ENCODE measurements at places on chromosomes 4 and X.

GRCh38 chrX:155938132-155938531 is 57.0 kb downstream of the VAMP7 start:
- no peak for DNase-seq

- DNase-seq: peak; percentile 76
Observed at GRCh38 chr4:99205153-99205979, 13.7 kb downstream of the ADH6 start.

GRCh38 chr4:94827481-94828110 is 69.8 kb downstream of the BMPR1B start:
- peak; percentile 90 for DNase-seq

GRCh38 chrX:134572816-134573682 is 85.2 kb downstream of the PLAC1 start:
- no peak for DNase-seq

DNA sequence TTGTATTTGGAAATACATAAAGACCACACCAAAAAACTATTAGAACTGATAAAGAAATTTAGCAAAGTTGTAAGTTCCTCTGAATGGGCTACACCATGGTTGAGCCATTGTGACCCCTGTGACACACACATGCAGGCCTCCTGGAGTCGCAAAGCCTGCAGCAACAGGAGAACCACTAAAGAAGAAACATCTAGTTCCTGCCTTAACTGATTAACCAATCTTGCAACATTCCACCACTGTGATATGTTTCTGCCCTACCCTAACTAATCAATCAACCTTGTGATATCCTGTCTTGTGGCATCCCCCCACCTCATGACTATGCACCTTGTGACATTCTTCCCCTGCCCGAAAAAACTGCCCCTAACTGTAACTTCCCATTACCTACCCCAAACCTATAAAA is 401.8 kb downstream of the PRDM5 start:
- DNase-seq: no peak

GRCh38 chr4:152819026-152819645 is 39.4 kb downstream of the ARFIP1 start:
- no peak for DNase-seq

- peak; percentile 43 for DNase-seq
Observed at GRCh38 chr4:153771046-153771445, 11.2 kb upstream of the RNF175 start.

GRCh38 chrX:46488712-46489111 is 56.5 kb downstream of the ZNF674 start:
- DNase-seq: no peak

- DNase-seq: no peak
Observed at GRCh38 chr4:20423420-20423819, 171.7 kb downstream of the SLIT2 start.

DNA sequence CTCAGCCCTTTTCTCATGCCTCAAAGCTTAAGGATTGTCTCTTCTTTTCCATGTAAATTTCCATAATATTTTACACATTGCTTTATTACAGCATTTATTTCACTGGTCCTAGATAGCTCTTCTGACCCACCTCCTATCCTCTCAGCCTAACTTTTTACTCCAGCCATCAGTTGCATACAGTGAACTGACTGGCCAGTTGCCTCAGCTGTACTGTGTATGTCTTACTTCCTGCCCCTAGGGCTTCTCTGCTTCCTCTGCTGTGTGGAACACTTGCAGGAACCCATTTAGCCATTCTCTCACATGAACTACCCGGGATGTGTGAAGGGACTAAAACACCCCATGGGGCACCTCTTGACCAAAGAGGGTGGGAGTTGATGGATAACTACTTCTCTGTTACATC is 18.0 kb downstream of the C4orf33 start:
- no peak for DNase-seq

DNA sequence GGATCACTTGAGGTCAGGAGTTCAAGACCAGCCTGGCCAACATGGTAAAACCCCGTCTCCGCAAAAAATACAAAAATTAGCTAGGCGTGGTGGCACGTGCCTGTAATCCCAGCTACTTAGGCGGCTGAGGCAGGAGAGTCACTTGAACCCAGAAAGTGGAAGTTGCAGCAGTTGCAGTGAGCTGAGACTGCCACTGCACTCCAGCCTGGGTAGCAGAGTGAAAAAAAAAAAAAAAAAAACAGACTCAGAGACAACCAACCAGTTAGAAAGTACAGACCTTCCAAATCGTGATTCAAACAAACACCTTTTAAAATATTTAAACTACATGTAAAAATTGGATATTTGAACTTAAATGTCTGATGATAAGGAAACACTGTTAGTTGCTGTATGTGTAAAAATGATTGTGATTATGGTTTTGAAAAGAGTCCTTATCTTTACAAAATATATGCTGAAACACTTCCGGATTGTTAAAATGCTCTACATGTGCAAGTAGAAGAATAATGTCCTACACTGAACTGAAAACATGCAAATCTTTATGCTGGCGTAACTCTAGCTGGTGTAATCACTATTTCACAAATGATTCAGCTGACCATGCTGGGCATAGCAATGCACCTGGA is 37.8 kb downstream of the SH3KBP1 start:
- no peak for DNase-seq

- peak; percentile 85 for DNase-seq
Observed at GRCh38 chrX:130726661-130727060, 176.3 kb downstream of the ENOX2 start.

GRCh38 chr4:48027653-48028052 is 11.1 kb downstream of the NIPAL1 start:
- DNase-seq: no peak

DNA sequence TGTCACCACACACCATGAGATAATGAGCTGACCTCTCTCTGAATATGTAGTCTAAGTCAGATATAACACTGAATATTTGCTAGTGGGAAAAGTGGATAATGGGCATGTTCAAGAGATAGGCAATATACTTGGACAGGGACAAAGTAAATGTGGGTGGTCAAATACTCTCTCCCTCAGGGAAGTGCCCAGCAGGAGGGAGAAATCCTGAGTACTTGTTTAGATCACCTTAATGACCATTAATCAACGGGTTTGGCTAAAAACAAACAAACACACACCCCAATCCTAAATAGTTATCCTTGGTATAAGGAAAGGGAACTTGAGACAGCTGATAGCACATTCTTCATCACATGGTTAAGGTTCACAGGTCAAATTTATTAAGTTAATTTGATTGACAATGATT is 933.5 kb downstream of the C4orf33 start:
- no peak for DNase-seq

DNA sequence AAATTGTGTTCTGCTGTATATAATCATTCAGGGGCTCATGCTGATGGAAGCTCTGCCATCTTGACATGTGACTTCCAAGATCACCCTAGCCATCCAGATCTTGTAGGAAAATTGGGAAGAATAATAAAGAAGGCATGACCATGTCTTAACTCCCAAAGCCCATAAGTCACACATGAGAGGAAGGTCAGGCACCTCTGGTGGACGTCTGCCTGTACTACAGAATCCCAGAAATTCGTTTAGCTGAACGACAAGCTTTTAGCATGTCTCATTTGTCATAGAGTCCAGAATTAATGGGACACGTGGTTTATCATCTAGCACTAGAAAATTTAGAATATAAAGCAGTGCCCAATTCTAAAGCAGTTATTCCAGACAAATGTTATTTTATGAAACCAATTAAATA is 212.7 kb downstream of the CENPC start:
- DNase-seq: peak; percentile 46

DNA sequence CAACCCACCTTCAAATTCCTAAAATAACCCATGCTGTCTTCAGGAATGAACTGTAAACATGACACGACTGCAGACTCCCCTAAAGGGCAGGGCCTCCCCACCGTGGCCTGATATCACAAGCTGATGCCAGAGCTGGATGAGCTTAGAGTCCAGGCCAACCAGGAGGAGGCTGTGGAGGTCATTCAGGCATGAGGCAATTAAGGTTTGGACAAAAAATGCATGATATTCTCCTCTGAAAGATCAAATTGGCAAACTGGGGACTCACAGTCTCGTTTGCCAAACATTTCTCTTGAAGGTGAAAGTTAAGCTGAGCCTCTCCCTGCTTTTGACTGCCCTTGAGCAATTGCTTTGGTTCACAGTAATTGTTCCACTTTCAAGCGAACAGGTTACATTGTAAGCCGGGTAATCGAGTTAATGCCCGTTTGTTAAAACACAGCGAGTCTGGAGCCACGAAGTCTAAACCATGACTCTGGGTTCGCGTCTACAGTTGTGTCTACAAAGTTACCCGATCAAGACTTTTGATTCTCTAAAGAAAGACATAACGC is 105.6 kb downstream of the ENPP6 start:
- no peak for DNase-seq

GRCh38 chrX:16807976-16808542 is 21.8 kb downstream of the TXLNG start:
- DNase-seq: peak; percentile 72
